ENCODE measurements at places on chromosomes 12 and 14.

- no peak for DNase-seq
Observed at GRCh38 chr14:102184316-102185035, 44.8 kb downstream of the WDR20 start.

DNA sequence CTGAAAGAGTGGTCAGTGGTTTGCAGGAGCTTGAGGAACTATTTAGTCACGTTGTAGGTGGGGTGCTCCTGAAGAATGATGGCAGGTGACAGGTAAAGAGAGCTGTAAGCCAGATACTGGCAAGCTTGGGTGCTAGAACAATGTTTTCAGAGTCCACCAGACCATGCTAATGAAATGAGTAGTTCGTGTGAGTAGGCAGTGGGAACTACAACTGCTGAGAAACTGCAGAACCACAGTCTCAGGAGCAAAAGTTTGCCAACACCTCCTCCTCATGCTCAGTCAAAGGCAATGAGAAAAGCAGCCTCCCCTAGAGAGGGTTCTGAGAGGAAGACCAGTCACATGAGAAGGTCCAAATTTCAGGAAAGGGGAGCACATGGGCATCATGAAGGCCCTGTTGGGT lies 91.3 kb downstream of the PRKD1 start:
- DNase-seq, result no peak

DNA sequence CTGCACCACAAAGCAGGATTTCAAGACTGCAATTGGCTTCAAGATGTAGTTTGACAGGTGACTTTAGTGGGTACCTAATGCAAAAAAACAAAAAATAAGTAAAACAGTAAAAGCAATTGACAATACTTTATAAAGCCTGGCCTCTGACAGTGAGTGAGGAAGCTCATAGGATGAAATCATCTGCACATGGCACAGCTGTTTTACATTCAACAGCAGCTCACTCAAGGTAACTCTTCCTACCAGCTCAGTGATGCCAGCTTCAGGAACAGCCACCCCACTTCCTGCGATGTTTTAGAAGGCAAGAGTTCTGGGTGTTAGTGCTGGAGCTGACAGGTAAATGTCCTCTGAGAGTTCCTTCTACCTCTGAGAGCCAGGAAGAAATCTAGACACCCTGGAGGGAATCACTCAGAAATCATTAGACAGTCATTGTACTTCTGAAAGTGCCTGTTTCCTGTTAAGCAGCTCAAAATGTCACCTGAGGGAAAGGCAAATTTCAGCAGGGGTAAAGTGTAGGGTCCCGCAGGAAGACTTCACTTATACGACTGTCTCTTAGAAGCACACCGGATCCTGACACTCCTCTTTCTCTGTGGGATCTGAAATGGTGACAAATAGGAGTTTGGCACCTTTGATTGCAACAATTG lies 99.9 kb downstream of the FOXN3 start:
- DNase-seq, result no peak

DNA sequence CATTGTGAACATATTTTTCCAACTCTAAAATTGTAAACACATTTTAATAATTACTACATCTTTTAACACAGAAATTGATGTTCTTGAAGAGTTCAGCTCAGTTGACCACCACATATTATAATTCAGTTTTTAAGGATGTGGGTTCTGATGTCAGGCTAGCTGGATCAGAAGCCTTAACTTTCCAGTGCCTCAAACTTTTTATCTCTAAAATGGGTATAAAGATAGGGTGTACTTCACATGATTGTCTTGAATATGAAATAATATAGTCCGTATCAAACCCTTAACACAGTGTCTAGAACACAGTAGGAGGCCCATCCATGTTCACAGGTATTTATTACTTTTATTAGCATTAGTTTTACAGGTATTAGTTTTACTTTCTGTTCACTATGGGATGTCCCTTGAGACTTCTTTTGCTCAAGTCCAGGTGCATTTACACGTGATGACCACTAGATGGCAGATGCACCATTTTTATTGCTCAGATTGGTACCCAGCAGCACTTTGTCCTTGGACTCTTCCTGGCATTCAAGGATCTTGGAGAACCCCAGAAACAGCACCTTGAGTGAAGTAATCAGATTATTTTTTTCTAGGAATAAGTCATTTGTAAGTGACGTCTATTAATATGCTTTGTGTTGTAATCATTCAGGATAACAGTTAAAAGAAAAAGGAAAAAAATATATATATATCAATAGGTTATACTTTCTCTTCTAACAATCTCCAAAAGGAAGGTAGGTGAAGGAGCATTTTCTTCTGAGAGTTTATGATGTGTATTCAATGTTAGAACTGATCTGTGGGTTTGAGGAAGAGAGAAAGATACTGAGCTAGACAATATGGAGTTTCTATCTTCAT lies 580.2 kb downstream of the ETNK1 start:
- peak; percentile 52 for DNase-seq

DNA sequence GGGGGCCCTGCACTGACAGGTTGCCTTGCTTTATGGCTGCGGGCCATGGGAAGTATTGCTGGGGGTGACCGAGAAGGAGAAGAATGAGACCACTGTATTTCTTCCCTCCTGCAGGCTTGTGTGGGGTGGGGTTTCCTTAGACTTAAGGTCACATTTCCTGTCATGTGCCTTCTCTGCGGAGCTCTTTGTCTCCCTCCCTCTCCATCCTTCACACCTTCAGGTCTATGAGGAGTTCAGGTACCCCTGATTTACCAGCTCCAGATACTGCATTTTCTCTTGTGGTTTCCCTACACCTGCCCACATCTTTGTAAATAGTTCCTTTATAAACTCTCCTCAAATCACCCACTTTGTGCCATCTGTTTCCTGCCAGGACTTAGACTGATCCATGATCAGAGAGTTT lies 3.6 kb downstream of the FNTB start:
- DNase-seq, result no peak

- peak; percentile 89 for DNase-seq
Observed at GRCh38 chr12:110826592-110827200, 20.1 kb upstream of the CCDC63 start.
